ENCODE measurements at places on chromosomes 5 and 9.

DNA sequence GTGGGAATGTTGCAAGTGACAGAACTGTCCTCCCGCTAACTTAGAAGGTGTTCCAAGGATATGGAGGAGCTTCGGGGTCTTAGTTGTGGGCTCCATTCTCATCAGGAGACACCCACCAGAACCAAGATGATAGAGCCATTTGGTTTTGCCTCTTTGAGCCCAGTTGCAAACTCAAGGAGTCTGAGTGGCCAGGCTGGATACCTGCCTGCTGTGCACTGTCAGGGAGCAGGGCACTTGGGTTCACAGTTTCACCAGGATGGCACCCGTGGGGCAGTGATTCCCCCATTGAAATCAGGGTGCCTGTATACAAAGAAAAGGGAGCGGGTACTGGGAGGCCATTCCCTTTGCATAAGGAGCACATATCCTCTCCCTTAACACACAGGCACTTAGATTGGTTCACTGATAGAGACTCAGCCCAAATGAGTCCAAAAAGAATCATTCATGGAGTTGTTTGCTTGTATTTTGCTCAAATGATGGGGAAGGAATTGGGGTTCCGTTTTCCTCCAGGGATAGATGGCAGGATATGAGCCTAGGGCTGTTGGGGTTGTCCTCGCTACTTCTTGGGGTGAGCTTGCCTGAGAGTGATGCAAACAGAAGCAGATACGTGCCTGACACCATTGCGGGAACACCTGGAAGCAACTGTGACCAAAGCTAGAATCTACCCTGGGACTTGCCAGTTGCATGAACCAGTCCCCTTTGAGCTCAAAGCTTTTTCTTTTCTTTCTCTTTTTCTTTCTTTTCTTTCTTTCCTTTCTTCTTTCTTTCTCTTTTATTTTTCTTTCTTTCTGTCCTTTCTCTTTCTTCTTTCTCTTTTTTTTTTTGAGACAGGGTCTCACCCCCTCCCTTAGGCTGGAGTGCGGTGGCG is 1.3 kb upstream of the PRR7 start:
- DNase-seq = no peak

DNA sequence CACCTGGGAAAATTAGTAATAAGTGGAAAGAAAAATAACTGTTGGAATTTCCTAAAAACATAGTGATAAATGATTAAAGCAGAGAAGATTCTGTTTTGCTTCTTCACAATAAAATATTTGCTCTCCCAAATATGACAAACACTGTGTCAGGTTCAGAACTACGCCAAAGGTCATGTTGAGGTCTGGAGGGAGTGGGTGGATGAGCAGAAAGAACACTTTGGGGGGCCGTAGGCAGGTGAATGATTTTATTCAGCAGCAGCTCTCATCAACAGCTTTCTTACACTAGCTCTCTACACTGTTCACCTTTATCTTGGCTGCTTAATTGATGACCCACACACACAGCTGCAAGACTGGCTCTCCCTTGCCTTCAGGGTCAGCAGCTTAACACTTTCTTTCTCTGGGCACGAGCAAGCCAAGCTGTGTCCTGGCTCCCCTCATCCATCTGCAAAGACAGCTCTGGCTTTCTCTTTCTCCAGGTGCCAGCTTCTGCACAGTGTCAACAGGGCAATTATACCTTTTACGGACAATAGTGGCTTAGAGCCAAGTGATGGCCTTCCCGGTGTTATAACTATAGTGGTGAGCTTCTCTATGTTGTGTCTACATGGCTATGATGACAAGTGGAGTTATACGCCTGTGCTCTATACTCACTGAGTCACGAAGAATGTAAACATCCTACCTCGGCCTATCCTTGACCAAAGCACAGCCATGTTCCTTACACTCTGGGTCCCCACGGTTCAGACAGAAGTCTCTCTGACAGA is 18.9 kb upstream of the GPX8 start:
- DNase-seq = no peak

DNA sequence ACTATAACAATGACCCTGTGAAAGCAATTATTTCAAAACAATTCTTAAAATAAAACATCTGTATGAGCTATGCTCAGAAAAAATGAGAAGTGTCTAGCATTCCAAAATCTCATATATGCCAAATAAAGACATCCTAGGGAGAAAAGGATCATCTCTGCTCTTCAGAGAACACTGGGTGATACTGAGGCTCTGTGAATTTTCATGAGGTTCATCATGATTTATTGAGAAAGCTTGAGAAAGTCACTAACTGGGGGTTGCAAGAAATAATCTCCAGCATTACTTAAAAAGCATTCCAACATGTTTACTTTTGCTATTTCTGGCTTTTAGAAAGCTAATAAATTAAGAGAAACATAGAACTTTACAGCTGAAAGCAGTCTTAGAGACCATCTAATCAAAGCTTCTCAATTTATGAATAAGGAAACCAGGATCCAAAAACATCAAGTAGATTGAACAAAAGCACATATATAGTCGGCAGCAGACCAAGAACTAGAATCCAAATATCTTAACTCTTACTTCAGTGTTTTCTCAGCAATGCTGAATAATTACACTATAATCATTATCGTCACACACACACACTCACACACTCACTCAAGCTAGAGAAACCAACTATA is 372.8 kb downstream of the NR2F1-AS1 start:
- no peak for DNase-seq

DNA sequence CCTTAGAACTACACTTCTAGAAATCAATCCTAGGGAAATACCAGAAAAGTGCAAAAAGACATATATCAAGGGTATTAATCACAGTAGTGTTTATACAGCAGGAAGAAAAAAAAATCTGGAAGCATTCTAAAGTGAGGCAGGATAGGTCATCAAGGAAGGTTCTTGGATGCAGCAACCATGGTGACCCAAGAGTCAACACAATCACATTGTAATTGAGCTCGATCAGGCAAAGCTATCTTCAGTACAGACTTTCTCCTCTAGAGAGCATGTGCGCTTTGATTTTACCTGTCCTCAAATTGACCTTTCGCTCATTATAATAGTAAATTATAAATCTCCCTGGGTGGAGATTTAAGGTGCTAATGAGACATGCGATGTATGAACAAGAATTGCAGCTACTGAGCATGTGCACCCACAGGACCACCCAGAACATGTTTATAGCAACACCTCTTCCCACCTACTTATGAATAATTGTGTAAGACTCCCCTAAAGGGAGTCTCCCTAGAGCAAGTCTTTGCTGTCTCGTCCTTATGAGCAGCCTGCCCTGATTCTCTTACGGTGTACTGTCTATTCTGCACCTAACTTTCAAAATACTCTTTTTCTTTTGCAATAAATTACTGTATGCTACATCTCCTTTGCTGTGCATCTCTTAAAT is 297.7 kb downstream of the ATPSCKMT start:
- no peak for DNase-seq

GRCh38 chr5:72694856-72695255 is 121.6 kb upstream of the TNPO1 start:
- no peak for DNase-seq
